ENCODE measurements at places on chromosomes 1 and 21.
A peak's percentile ranks its signal among the peaks of the same experiment; 100 is the strongest.

- no peak for DNase-seq
Measured at GRCh38 chr1:67019600-67020136, 34.3 kb downstream of the SLC35D1 start.

DNA sequence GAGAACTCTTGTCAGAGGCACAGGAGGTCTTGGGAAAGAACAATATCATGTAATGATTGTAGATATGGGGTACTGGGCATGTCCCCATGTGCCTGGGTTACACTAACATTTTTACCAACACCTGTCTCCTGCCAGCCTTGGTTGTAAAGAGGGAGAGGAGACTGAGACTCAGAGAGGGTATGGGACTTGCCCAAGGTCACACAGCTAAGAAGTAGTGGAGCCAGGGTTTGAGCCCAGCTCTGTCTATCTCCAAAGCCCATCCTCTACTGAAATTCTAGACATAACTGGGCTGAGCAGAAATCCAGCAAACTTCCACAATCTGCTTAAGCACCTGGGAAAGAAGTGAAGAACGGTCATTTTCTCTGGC is 2.6 kb upstream of the THEMIS2 start:
- DNase-seq, result no peak

GRCh38 chr1:64112281-64112680 is 91.1 kb upstream of the UBE2U start:
- DNase-seq, result peak; percentile 9

- DNase-seq, result no peak
Measured at GRCh38 chr1:212754680-212755079, 36.9 kb downstream of the NSL1 start.

DNA sequence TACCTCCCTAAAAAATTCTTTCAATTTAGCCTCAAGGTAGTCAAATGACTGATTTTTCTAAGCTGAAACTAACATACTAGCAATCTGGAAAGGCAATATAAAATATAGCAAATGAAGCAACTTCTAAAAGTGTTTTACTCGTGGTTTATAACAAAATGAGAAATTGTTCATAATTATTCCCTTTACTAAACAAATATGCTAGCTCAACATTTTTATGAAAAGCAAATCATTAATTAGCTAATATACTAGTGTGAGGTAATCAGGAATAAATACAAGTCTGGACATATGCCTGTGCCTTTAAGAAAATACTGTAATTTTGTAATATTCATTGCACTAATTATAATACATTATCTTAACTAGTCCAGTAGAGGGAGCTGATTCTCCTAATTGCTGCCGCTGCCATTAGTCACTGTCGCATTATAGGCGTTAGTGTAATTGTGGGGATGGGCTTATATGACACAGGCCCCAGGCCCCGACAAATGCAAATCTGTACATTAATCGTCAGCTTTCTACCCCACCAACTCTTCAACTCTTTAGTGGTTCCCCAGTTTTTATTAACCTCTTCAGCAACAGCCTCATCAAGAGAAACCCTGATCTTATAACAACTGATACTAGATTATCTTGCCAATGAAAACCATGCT is 160.9 kb downstream of the GABPA start:
- no peak for DNase-seq

DNA sequence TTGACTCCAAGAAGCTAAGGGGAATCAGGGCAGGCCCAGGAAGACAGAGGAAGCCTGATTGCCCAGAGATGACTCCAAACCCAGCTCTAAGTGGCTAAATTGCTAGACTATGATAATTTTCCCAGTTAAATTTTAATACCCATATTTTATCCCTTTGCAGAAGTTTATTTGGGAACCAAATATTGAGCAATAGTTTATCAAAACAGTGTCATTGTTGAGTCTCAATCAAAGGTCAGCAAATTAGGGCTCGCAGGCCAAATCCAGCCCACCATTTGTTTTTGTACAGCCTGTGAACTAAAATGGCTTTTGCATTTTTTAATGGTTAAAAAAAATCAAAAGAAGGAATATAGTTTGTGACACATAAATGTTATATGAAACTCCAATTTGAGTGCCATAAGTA is 47.1 kb downstream of the LBR start:
- no peak for DNase-seq

GRCh38 chr1:185154912-185155513 is 1.7 kb downstream of the TRMT1L start:
- no peak for DNase-seq

- no peak for DNase-seq
Measured at GRCh38 chr1:28074892-28075511, 13.4 kb downstream of the EYA3 start.

DNA sequence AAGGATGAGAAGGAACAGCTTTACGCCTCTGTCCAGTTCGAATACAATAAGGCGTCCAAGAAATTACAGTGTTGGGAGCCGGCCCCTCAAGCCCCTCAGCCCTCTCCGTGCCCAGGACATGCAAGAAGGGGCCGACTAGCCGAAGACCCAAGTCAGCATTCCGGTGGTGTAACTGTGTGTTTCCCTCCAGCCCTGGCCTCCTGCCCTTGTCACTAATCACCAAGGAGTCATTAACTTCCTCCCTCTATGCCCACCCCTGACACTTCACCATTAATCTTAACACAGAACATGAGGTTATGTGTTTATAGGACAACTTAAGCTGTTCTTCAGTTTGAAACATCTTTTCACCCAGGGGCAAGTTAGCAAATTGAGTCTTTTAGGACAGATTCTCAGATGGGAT is 16.4 kb upstream of the C4BPB start:
- DNase-seq, result no peak

- no peak for DNase-seq
Measured at GRCh38 chr1:4170548-4171340, 270.7 kb upstream of the C1orf174 start.

GRCh38 chr1:53026254-53026653 is 35.8 kb upstream of the PODN start:
- DNase-seq, result no peak

DNA sequence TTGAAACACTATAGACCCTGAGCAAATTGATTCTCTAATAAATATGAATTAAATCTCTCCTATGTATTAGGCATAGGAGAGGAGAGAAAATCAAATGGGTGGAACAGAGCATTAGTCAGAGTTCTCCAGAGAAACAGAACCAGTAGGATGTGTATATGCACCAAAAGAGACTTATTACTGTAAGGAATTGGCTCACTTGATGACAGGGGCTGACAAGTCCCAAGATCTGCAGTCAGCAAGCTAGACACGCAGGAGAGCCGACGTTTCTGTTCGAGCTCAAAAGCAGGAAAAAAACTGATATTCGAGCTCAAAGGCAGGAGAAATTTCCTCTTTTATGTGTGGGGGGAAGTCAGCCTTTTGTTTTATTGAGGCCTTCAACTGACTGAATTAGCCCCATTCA is 259.2 kb upstream of the KAZN start:
- DNase-seq, result no peak

- DNase-seq, result no peak
Measured at GRCh38 chr1:167423684-167424619, 94.4 kb downstream of the CD247 start.

DNA sequence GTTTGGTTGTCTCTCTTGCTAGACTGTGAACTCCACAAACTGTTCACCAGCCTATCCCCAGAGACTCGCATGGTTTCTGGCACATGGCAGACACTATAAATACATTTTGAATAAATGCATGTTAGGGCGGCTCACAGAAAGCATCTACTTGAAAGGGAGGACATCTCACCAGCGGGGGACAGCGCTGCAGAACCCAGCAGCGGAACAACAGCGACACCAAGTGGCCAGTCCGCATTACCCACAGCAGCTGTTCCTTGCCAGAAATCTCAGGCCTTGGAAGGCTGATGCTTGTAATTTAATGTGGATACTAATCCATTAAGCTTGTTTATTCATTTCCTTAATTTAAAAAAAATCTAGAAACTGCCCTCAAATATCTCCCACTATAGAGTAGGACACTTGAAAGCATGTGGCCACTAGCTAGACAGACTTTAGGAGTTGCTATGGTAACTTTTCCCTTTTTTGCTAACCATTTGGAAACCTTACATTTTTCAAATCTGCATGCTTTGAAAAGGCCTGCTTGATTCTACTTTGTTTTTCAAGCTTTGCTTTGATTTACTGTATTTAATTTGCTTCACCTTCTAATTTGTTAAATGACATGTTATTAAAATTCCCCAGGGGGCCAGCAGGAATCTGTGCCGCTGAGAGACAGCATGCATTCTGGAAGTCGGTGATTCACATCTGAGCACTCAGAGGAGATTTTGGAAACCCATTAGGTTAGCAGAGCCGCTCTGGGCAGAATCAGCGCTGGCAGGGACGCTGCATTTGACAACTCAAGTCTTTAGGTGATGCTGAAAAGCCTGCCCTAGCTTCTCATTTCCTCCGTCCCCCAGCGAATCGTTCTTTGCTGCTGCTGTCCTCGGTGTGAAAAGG is 63.5 kb upstream of the SSX2IP start:
- DNase-seq, result no peak

DNA sequence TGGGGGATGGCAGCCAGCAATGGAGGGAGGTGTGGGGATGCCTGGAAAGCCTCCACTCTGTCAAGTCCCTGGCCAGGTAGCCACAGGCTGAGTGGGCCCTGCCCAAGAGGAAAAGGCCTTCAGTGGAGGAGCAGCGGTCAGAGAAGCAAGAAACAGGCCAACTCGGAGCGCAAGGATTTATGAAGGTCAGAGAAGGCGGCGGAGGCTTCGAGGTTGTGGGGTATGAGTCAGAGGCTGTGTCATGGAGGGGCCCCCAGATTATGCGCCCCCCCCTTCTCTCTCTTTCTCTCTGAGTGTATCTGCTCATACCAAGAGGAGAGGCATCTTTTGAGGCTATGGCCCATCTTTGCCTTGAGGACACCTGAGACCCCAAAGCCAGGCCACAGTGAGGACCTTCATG is 99.5 kb downstream of the CASZ1 start:
- DNase-seq, result no peak

DNA sequence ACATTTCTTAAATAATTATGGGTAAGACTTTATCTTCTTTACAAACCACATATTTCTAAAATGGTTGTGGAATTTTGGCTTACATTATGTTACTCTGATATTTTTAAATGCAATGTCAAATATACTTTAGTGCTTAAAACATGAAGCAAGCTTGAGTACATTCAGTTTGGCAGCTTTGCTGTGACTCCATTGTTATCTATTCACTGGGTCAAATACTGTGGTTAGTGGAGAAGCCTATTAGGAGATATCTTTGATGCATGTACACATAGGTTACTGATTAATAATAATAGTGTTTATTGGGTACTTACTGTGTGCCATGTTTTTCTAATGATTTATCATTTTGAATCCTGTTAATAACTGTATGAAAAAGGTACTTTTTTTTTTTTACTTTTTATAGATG is 520.4 kb upstream of the B3GALT2 start:
- no peak for DNase-seq

DNA sequence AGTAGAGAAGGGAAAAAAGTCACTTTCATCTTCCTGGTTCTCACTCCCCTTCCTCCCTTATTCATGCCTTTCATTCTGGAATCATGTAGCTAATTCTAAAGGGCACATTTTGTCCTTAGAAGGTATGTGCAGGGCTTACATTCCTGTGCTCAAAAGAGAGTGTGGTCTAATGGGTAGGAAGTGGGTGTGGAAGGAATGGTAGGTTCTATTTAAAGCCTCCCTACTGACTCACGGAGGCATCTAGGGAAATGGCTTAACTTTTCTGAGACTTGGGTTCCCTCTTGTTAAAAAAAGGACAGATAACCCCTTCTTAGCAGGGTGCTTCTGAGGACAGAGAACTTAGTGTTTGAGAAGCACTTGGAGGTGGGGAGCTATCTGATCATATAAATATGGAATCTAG is 249.3 kb upstream of the DUSP10 start:
- DNase-seq, result no peak

- no peak for DNase-seq
Measured at GRCh38 chr1:226672339-226672762, 66.7 kb downstream of the ITPKB start.

DNA sequence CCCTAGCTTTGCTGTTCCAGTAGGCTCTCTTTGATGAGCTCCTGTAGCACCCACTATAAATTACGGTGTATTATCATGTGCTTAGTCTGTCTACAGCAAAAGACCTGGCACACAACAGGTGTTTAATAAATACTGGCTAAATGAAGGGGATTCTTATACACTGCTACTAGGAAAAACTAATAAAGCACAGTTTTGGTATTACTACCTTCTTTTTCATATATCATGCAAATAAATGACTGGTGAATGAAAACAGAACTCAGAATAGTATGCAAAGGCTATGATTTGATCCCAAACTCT is 26.4 kb downstream of the WDR26 start:
- DNase-seq, result no peak

DNA sequence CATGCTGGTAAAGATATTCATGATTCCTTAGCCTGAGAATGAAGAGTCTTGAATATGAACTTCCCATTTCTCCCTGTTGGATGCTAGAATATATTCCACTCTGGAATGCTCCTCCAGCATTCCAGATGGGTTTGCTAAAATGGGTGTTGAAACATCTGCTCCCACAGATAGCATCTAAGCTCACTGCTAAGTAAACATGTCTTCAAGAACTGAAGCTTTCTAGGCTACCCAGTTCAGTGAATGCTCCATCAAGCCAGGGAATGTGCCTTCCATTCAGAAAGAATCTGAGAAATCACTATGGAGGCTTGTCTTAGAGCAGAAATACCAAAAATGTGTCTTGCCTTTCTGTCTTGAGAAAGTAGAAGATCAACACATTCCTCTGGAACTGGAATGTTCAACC is 81.1 kb downstream of the TNFSF18 start:
- DNase-seq, result no peak

DNA sequence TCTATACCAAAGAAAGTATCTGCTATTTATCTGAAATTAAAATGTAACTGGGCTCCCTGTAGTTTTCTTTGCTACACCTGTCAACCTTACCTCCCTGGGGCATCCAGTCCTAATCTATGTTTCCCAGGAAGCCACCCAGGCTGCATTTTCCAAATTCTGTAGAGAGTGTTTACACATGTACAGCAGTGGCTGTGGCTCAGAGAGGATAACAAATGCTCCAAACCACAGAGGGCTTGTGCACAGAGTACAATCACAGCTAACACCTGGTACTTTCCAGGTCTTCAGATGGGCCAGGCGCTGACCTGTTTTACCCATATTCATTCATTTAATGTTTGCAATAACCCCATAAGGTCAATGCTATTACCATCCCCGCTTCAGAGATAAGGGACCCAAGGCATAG is 146.5 kb upstream of the TNR start:
- DNase-seq, result no peak

DNA sequence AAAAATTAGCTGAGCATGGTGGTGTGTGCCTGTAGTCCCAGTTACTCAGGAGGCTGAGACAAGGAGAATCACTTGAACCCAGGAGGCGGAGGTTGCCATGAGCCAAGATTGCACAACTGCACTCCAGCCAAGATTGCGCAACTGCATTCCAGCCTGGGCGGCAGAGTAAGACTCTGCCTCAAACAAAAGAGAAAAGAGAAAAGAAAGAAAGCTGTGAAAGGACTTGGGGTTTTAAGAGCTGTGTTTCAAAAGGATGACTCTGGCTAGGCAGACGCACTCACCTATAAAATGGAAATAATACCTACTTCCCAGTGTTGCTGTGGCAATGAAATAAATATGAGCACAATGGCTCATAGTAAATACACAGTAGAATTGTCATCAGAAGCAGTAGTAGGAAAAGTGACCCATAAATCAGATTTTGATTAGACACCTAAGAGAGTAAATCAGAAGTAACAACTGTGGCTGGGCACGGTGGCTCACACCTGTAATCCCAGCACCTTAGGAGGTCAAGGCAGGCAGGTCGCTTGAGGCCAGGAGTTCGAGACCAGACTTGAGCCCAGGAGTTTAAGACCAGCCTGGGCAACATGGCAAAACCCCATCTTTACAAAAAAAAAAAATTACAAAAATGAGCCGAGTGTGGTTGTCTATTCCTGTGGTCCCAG is 45.9 kb upstream of the PUM1 start:
- no peak for DNase-seq

GRCh38 chr1:153430166-153430553 is 13.8 kb downstream of the S100A7A start:
- DNase-seq, result no peak

All from SW 1271 (cell line).